ENCODE measurements at places on chromosomes 3 and 15. TPM values are rescaled to one million over a fixed set of nuclear protein-coding genes. Genes with fewer than 3 reads are reported as not detected.

The MORC1 gene
- 0.31 TPM for total RNA-seq

DNA sequence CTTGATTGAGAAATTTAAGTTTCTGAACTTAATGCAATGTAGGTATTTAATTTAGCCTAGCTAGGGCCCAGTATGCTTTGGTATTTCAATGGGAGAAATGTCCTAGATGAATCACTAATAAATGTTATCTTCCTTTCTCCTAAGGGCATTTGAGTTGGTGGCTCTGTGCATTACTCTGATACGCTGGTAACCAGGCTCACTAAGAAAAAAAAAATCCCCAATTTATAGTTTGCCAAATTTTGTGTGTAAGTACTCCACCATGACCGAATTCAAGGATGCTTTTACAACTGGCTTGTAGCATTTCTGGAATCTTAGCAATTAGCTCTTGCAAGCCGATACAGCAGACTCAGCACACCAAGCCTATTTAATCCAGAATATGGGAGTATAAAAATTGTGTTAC is 94.6 kb upstream of the LPP start:
- no peak for DNase-seq

DNA sequence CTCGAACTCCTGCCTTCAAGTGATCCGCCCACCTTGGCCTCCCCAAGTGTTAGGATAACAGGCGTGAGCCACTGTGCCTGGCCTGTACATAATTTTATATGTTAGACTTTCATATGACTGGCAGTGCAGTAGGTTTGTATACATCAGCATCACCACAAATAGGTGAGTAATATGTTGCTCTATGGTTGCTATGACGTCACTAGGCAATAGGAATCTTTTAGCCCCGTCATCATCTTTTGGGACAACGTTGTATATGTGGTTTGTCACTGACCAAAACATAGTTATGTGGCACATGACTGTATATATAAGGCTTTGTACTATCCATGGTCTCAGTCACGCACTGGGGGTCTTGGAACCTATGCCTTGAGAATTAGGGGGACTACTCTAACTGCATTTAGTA is 17.0 kb upstream of the DNAJC19 start:
- no peak for DNase-seq

The MKRN3 gene
- 25.7 TPM for total RNA-seq

DNA sequence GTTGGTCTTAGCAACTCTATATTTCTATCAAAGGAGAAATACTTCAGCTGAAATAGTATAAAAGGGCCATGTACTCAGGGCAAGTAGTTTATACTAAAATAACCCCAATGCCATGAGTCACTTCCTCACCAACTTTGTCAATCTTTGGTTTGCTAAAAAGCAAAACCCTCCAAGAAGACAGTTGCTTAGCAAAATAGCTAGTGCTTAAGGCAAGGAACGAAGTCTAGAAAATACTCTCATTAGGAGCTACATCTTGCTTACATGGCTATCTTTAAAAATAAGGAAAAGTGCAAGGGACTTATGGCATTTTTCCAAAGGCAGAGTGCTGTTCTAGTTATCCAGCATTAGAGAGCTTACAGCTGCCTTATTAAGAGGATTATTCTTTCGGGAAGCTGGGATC is 28.4 kb downstream of the P3H2 start:
- DNase-seq: no peak

- DNase-seq: no peak
Observed at GRCh38 chr3:193906849-193907410, 229.0 kb upstream of the HES1 start.

DNA sequence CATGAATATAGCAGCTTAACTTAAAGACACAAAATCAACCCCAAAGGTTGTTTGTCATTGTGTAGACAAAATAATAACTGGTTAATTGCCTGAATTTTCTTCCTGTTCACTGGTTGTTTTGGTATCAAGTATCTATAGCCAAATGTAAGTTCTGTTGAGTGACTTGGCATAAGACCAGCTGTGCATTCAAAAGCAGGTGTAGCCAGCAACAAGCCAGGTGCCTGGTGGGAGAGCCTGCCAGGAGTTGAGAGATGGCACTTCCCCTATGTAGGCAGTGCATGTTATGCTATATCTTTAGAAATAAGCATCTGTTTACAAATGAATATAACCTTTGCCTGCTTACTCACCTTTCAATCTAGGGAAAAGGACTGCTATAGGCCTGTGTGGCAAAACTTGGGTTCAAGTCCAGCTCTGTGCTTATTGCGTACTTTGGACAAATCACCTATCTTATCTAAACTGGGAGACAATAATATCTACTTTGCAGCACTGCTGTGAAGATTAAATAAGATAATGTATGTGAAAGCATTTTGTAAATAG is 84.9 kb upstream of the TBL1XR1 start:
- DNase-seq: no peak

DNA sequence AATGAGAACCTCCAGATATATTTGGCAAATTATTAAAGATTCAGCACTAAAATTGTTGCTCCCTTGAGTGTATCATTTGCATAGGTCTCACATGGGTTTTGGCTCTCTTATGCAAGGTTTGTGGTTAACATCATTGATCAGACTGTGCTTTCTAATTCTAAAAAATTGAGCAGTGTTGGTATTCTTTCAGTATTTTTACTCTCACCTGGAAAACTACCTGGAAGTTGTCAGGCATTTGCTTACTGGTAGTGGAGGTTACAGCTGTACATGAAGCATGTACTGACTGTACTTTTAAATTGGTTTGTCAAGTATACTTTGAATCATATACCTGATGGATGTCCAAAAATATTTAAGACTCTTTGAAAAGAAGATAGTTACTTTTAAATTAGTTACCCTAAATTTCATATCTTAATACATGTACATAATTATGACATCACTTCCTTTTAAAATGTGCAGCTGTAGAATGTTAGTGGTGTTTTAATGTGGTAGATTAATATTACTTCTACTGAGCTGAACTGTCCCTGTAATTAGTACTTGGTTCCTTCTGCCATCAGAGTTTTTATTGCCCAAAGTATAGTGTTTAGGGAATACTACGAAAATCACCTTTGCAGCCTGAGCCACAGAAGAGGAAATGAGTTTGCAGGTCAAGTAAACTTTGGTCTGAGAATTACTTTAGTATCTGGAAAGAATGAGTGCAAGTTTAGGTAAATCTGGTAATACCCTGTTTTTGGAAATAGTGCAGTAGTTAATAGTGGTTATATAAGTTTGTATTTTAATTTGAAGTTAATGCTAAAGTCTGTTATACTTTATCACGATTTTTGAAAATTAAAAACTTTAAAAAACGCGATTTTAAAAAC is 2.8 kb downstream of the CHD2 start:
- no peak for DNase-seq

All from occipital lobe (tissue), 3 donors.